Karpas-422 (cell line): ENCODE measurements at places on chromosomes 4 and X.
A peak's percentile ranks its signal among the peaks of the same experiment; 100 is the strongest.

DNA sequence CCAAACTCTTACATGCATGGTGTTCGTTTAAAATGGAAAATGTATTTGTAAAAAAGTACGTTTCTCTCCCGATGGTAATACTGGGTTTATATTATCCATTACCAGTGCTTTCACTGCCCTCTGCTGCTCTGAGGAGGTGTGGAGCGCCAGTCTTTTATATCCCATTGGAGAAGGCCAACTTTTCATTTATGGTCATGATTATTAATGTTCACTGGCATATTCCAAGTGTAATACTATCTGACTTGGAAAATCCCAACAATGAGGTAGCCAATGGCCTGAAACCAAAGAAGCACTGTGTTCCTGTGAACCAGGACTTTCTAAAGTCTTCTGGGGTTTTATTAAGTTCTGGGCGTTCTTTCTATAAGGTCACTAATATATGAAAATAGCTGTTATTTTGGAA lies 80.7 kb downstream of the SYNPO2 start:
- peak; percentile 64 for DNase-seq

- DNase-seq: no peak
These were observed 38.0 kb upstream of the EMCN start for GRCh38 chr4:100555611-100556337.

- no peak for DNase-seq
These were observed 915.5 kb upstream of the EPHA5 start for GRCh38 chr4:66585767-66586166.

DNA sequence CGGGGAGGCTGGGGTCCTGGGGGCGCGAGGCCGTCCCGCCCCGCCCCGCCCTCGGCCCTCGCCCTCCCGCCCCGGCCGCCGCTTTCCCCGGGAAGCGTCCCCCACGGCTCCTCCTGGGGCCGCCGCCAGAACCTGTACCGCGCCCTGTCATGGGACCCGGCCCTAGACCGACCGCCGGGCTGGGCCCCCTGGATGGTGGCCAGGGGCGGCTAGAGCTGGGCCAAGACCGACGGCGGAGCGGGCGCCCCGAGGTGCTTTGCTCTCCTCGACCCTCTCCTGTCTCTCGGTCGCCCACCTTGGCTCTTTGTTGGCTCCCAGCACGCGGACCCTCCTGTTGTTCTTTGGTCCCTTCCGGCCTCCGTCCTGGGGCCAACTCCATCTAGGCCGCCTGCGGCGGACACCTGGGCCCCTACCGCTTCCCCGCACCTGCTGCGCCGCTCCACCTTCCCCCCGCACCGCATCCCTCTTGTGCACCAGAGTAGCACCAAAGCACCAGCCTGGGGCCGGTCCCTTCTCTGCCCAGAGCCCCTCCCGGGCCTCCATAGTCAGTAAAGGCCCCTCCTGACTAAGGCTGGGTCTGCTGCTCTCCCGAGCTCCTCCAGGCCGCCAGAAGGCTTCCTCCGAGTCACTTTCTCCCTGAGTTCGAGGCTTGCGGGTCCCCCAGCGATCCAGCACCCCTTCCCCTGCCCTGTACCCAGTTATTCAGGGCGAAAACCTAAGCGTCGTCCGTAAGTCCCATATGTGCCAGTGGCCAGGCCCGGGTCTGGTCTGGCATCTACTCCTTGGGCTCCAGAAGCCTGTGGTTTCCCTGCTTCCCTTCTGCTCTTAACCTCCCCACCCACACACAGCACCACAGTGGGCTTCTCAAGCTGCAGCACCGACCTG lies 587 bp downstream of the TACC3 start:
- DNase-seq: peak; percentile 62

DNA sequence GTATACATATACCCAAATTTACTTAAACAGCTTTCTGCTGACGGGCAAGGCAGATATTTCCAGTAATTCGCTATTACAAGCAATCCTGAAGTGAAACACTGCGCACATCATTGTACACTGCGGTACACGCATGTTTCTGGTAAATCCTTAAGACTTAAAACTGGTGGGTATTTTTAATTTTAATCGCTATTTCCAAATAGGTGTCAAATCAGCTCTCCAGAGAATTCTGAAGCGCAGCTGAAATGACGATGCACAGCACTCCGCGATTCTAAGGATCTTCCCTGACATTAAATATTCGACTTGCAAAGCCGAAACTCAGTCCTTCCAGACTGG lies 361 bp downstream of the TMEM128 start:
- no peak for DNase-seq

- DNase-seq: peak; percentile 46
These were observed 157.5 kb upstream of the ITM2A start for GRCh38 chrX:79524642-79525041.

- DNase-seq: no peak
These were observed 95.7 kb downstream of the CPZ start for GRCh38 chr4:8688041-8688907.

GRCh38 chr4:176839656-176840055 lies 46.9 kb upstream of the VEGFC start:
- no peak for DNase-seq

DNA sequence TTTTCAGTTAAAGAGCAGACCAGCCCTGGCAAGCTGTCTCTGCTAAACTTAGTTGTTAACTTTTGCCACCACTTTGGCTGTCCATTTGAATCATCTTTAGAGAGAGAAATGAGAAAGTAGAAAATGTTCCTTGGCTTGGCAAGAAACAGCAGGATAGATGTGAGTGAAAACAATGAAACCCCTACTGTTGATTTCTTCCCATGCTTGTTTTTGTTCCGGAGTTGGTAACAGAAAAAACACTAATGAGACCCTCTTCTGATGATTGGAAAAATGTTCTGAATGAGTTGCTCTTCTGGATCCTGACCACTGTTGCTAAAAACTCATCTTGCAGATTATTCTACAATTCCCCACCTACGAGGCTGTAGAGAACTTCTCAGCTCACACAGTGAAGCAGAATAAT lies 203.3 kb downstream of the MAPK10 start:
- DNase-seq: no peak

GRCh38 chr4:4625488-4625887 lies 83.6 kb upstream of the STX18 start:
- no peak for DNase-seq

- DNase-seq: peak; percentile 44
These were observed 490 bp downstream of the RWDD4 start for GRCh38 chr4:183658362-183659028.

DNA sequence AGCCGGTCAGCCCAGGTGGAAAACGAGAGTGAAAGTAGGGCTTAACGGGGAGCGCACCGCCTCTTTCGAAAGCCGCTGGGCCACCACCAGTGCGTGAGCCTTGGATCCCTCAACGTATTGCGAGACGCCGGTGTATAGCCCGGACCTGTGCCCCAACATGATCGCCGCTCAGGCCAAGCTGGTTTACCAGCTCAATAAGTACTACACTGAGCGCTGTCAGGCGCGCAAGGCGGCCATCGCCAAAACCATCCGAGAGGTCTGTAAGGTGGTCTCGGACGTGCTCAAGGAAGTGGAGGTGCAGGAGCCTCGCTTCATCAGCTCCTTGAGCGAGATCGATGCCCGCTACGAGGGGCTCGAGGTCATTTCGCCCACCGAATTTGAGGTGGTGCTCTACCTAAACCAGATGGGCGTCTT lies 929 bp downstream of the MAB21L2 start:
- no peak for DNase-seq

DNA sequence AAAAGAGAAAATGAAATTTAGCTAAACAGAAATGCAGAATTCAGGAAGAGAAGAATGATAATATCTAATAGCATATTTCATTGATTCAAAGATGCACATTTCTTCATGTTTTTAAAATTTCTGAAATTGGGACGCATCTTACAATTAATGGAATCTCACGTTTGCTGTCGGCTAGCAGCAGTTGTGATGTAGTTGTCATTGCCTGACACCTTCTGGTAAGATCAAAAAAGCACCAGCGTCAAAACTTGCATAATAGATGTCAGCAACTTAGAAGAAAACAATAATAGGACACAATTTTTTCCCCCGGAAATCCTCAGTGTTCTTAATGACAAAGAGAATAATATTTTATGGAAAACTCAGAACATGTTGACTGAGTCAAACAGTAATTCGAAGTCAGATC lies 29.8 kb upstream of the SLC7A3 start:
- no peak for DNase-seq

DNA sequence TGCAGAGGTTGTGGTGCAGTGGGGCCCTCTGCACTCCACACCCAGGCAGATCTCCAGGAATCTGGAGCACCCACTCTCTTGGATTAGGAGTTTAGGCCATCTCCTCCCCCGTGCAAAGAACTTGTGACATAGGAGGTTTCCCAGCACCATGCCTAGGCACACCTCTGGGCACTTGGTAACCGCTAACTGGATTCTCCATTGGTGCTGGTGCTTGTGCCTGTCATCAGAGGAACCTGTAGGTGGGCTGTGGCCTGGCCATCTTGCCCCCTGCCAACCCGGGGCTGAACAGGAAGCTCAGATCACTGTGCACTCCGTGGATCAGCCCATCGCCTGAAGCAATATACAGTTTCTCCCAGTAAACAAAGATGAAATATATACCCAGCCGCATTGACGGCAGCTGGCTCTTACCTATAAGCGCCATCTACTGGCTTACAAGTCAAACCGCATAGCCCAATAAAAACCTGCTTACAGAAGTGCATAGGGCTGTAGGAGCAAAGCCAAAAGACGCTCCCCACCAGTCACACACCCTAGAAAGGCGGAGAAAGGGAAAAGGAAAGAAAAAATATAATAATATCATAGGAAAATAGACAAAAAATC lies 19.1 kb upstream of the TEX13B start:
- DNase-seq: peak; percentile 81

- no peak for DNase-seq
These were observed 118.3 kb downstream of the SORBS2 start for GRCh38 chr4:185693548-185694215.

- no peak for DNase-seq
These were observed 165.7 kb downstream of the KDR start for GRCh38 chr4:54959651-54960116.

- no peak for DNase-seq
These were observed 44.5 kb upstream of the TBC1D9 start for GRCh38 chr4:140800666-140801065.

DNA sequence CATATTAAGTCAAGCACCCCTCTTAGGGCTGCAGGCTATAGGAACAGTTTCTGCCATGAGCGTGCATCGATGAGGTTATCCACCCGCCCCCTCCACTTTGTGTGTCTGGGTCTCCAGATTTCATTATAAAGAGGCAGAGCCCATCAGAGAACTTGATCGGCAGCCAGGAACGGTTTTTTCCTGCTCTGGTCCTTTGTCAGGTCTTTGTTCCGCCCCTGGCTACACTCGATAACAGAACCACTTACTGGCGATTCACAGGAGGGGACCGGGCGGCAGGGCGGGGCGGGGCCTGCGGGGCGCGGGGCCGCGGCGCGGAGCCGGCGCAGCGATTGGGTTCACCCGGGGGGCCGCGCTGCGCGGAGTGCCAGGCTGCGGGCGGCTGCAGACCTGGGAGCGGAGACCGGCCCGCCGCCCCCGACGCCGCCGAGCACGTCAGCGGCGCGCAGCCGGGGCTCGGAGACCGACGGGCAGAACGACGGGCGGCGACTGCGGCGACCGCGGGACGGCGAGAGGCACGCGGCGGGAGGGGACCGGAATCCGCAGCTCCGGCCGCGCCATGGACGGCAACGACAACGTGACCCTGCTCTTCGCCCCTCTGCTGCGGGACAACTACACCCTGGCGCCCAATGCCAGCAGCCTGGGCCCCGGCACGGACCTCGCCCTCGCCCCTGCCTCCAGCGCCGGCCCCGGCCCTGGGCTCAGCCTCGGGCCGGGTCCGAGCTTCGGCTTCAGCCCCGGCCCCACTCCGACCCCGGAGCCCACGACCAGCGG lies at the start of gene SLC10A4:
SLC10A4 (plus strand) TSS at position 338 of the 771 bp plus-strand sequence; CDS start at position 557, 219 bp downstream.
- no peak for DNase-seq

DNA sequence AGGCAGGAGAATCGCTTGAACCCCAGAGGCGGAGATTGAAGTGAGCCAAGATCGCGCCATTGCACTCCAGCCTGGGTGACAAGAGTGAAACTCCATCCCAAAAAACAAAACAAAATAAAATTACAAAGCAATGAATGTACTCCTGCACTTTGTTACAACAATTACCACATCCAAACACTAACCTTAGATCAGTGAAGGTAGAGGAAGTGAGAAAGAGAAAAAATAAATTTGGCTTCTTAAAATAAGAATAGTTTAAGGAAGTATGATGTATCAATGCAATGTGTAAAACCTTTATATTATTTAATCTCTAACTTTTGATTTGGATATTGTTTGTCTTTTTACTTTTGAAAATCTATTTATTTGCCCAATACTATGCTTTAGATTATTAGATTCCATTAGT lies 21.7 kb upstream of the CSN1S1 start:
- no peak for DNase-seq

DNA sequence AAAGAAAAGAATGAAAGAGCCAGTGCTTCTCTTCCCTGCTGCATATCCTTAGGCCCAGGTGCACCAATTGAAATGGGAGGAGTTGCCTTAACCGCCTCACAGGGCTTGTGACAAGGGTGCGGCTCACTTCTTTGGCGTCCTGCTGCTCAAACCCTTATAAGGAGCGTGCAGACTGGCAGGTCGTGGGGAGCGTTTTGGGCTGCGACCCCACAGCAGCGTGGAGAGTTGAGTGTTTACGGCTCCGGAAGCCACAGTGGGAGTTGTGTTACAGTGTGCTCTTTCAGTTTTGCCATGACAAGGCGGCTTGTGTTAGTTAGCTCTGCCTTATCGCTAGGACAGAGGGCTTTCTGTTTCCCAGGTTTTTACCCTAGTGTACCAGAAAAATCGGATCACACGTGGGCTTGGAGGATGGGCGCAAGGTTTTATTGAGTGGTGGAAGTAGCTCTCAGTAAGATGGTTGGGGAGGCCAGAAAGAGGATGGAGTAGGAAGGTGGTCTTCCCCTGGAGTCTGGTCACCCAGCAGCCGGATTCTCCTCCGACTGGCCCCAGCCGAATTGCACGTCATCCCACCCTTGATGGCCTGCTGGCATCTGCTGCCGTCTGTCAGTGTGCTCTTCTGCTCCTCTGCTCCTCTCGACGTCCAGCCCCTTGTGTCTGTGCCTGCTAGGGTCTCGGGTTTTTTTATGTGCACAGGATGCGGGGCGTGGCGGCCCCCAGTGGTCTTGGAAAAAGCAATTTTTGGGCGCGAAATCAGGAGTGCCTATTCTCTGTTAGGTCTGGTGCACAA lies 718.9 kb downstream of the ARAP2 start:
- no peak for DNase-seq

GRCh38 chr4:68606240-68606639 lies 30.1 kb upstream of the UGT2B17 start:
- DNase-seq: no peak

DNA sequence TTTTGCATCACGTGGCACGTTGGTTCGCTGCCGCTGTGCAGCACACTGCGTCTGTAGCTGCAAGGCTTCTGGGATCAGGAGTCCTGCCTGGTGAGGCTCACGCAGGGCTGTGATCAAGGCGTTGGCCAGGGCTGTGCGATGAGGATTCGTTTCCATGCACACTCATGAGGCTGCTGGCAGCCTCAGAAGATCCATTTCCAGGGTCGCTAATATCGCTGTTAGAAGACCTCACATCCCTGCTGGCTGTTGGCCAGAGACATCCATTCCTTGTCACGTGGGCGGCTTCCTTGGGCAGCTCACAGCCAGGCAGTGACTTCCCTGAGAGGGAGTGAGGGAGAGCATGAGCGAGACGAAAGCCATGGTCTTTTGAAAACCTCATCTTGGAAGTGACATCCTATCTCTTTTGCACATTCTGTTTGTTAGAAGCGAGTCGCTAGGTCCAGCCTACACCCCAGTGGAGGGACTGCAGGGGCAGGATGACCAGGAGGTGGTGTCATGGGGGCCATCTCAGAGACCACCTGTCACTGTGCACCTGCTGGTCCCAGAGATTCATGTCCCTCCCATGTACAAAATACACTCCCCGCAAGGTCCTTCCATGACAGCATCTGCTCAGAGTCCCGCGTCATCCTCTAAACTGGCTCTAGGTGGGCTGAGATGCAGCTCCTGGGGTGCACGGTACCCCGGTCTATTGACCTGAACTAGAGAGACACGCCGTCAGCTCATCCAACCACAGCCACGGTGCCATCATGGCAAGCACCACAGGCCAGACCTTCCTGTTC lies 12.2 kb downstream of the RGS12 start:
- DNase-seq: no peak
